Fibroblast of villous mesenchyme (primary cell): ENCODE measurements at places on chromosomes 4 and X. TPM values are rescaled to one million over a fixed set of nuclear protein-coding genes. Genes with fewer than 3 reads are reported as not detected.

The SHROOM3 gene
- 27.6 and 40.9 TPM in 2 replicates for total RNA-seq

The KLHL4 gene
- 0.86 and 0.97 TPM in 2 replicates for total RNA-seq

The UGT2B10 gene
- not detected in 2 replicates for total RNA-seq

The SPANXD gene
- 0.43 TPM in 1 of 2 replicates, not detected in the other for total RNA-seq

The NLGN3 gene
- 0.32 and 0.43 TPM in 2 replicates for total RNA-seq

The AKAP4 gene
- not detected in 2 replicates for total RNA-seq

The HERC5 gene
- total RNA-seq, result 0.64 and 0.86 TPM in 2 replicates

The GPR119 gene
- not detected in 2 replicates for total RNA-seq

The TMPRSS11D gene
- not detected in 2 replicates for total RNA-seq

The TCEAL7 gene
- 37.0 and 44.5 TPM in 2 replicates for total RNA-seq
